Common myeloid progenitor, CD34-positive (primary cell): ENCODE measurements at places on chromosomes 12 and 14.

DNA sequence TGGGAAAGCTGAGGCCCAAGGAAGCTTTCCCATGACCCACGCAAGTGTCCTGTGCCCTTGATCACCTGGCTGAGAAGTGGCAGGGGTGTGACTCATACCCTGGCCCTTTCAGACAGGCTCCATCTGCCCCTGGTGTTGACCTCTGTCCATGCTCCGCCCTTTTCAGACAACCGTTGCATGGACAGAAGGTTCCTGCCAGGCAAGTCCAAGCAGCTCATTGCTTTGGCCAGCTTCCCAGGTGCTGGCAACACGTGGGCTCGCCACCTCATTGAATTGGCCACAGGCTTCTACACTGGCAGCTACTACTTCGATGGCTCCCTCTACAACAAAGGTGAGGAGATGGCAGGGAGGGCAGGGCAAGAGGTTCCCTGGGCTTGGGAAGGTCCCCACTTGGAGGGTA lies 103.5 kb downstream of the WSCD2 start:
- DNase-seq: no peak

GRCh38 chr12:93568091-93568490 lies 4.4 kb upstream of the SOCS2 start:
- no peak for DNase-seq

GRCh38 chr12:67827820-67828383 lies 161.3 kb upstream of the IFNG-AS1 start:
- DNase-seq: no peak

DNA sequence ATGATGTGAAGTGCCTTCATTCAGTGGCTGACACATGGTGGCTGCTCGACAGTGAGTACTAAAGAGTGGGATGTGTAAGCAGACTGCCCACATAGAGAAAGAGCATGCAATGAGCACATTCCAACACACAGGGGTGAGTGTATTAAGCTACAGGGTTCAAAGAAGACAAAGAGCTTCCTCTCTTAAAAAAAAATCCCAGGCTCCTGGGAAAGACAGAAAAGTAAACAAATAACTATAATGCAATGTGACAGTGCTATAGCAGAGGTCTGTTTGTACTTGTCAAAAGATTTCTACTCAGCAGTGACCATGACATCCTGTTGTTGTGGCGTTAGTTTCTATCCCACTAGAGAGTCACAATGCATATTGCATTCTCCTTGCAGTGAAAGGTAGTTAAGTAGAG lies 12.4 kb upstream of the PCNX1 start:
- DNase-seq: no peak

- DNase-seq: no peak
Measured at GRCh38 chr12:49548481-49548821, 9.6 kb downstream of the KCNH3 start.

DNA sequence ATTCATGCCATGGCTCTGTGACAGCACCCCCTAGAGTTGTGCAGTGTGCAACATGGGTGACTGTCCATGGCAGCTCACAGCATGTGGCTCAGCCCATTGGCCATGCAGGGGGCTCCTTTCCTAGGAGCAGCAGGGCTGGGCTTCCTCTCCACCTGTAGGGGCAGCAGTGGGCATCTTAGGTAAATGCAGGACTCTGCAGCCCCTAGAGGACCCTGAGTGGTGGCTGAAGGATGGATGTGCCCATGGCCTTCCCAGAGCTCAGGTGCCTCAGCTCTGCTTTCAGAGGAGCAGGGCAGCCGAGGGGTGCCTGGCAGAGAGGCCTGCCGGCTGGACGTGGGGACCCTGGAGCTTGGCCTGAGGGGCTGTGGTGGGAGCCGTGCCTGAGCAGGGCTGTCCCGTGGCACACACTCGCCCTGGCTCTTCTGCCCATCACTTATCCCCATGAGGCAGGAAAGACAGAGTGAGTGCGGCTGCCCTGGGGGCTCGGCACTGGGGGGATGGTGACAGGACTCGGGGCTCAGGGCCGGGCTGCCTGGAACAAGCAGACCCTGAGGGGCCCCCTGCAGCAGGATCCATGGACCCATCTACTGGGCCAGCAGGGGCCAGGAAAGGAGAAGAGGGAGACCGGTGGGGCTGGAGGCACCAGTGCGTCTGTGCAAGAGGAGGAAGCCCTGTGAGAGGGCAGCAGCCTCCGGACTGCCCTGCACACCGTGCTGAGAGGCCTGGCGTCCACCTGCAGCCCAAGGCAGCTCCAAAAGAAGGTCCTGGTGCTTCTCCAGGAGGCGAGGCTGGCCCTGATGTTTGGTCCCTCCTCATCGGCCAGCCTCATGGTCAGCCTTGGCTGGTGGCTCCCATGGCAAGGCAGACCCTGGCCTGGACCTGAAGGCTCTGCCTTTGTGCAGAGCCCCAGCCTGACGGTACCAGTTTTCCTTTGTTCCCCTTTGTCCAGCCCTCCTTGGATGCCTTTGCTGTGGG lies 7.6 kb downstream of the ADSS1 start:
- DNase-seq: no peak
